ENCODE measurements at places on chromosomes 5 and 9.

GRCh38 chr5:111976705-111977435 is 219.9 kb upstream of the NREP start:
- DNase-seq: no peak

- DNase-seq: peak; percentile 77
These were observed 37.8 kb downstream of the CDH10 start for GRCh38 chr5:24606971-24607370.

GRCh38 chr5:125719681-125720347 is 703.4 kb upstream of the GRAMD2B start:
- no peak for DNase-seq

- no peak for DNase-seq
These were observed 4.5 kb downstream of the GRK6 start for GRCh38 chr5:177430972-177431316.

- DNase-seq: no peak
These were observed 3.4 kb upstream of the SPINK4 start for GRCh38 chr9:33236571-33236970.

DNA sequence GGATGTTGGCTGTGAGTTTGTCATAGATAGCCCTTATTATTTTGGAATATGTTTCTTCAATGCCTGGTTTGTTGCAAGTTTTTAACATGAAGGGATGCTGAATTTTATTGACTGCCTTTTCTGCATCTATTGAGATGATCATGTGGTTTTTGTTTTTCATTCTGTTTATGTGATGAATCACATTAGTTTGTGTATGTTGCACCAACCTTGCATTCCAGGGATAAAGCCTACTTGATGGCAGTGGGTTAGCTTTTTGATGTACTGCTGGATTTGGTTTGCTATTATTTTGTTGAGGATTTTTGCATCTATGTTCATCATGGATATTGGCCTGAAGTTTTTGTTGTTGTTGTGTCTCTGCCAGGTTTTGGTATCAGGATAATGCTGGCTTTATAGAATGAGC is 225.6 kb downstream of the PCSK1 start:
- no peak for DNase-seq

GRCh38 chr9:21685502-21685901 is 116.9 kb upstream of the MTAP start:
- no peak for DNase-seq

- no peak for DNase-seq
These were observed 157.1 kb downstream of the ZNF462 start for GRCh38 chr9:107020040-107020530.

DNA sequence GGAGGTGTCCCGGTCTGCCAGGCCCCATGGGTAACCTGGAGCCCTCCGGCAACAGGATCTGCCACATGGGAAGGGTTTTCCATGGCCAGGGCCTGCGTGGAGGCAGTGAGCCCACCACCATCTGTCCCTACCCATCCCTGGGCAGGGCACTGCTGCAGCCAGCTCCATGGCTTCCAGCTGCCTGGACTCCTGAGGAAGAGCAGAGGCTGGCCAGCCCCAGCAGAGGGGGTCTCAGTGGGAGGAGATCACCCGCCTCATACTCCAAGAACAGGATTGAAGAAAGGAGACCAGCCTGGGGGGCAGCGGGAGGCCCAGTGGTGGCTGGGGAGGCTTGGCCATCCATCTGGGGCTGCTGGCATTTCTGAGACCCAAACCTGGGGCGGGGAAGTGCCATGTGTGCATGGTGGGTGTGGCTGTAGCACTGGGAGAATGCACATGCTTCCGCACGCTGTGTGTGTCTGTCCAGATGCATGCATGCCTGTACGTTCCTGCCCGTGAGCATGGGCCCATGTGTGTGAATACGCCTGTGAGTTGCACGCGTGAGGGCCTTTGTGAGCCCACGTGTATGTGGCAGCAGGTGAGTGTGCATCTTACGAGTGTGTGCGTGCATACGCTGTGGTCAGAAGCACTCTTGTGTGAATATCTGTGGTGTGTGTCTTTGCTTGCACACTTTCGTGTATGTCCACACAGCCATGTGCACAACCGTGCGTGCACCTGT is 78.5 kb downstream of the LMX1B start:
- no peak for DNase-seq

DNA sequence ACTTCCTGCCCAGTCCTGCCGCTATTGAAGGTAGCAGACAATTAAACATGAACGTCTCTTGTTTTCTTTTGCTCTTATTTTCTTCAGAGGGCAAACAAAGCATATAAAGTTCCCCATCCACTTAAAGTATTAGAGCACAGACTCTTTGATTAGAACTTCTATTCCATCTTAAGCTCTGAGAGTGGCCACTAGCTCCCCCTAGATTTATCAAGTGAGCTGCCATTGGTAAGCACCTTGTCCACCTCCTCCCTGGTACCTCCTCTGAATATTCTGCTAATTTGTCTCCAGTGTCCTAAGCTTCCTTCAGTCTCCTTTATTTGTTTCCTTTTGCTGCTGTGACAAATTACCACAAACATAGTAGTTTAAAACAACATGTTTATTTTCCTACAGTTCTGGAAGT is 264.3 kb upstream of the KCNN2 start:
- no peak for DNase-seq

DNA sequence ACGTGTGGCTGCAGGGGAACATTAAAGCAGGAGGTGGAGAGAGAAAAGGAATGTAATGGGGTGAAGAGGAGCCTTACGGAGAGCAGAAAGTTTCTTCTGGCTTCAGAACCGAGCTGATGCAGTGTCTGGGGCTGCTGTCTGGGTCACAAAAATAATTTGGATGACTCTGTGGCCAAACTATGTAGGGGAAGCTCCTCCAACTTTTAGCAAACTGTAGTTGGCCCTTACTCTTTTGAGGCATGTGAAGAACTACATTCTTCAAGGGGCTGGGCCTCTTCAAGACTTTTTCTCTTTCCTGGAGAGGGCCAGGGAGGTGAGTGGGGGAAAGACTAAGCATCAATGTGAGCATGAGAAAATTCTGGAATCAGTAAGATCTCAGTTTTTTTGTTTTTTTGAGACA is 31.9 kb upstream of the SPARC start:
- DNase-seq: no peak

DNA sequence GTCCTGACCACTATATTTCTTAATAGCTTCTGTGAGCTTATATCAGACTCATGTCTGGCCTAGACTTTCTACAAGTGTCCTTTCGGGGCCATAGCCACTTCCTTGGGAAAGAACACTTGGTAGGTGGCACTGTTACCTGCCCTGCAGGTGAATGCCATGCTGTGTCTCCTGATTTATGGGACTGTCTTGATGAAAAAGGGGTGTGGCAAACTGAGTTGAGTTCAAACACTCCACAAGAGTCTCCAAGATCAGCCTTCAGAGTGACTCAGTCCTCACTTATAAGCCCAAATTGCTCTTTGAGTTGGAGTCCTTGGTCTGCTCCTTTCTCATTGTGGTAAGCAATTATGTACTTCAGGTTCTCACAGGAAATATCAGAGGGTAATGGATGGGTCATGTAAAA is 9.9 kb upstream of the ANKHD1 start:
- no peak for DNase-seq

GRCh38 chr5:73989956-73990355 is 364.0 kb downstream of the ARHGEF28 start:
- DNase-seq: no peak

- no peak for DNase-seq
These were observed 14.7 kb upstream of the ENC1 start for GRCh38 chr5:74655206-74655605.

DNA sequence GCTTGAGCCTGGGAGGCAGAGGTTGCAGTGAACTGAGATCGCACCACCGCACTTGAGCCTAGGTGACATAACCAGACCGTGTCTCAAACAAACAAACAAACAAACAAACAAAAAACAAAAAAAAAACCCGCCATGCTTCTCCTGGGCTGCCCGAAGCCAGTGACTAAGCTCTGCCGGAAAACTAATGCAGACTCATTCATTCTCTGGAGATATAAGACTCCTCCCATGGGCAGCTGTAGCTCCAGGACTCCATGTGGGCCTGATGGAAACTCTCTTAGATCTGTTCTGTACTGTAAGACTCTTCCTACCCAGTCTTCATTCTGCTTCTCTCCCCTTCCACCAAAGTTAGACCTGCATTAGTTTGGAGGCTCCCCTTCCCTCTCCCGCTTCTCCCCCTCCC is 11.1 kb downstream of the GLDC start:
- no peak for DNase-seq

GRCh38 chr5:93621327-93621798 is 38.3 kb downstream of the NR2F1 start:
- DNase-seq: peak; percentile 84

GRCh38 chr5:59362438-59362837 is 531.1 kb downstream of the PDE4D start:
- no peak for DNase-seq

GRCh38 chr5:29950416-29951145 is 1242.9 kb upstream of the CDH6 start:
- DNase-seq: no peak

DNA sequence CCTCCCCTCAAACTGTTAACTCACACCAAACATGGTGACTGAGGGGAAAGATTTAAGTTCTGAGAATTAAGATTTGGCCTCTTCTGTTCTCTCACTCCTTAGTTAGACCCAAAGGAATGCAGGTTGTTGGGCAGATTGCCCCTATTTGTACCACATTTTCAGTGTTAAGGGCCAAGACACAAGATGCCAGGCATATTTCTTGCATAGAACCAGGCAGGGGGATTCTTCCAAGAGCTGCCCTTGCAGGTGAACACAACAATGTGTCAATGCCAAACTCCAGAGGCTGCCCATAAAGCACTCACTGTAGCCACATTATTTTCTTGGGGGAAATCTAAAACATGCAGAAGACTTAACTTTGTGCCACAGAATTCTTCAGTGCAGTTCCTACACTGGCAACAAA is 14.7 kb downstream of the MPDZ start:
- DNase-seq: no peak

- DNase-seq: no peak
These were observed 139.6 kb downstream of the GABRB2 start for GRCh38 chr5:161406880-161407279.

DNA sequence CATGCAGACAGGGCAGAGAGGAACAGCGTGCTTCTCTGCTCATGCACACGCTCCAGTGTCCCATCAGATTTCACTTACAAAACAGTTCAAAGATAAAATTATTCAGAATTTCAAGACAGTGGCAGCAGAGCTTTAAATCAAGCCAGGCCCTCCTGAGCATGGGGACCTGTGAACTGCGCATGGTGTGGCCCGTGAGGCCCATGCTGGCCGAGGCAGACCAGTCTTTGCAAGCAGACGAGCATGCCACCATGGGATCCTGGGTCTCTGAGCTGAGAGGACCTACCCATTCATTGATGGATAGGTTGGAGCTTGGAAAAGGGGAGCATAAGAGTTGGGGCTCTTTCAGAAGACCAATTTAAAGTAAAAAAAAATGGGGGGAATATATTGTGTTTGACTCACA is 35.0 kb upstream of the SAP30L start:
- DNase-seq: no peak

DNA sequence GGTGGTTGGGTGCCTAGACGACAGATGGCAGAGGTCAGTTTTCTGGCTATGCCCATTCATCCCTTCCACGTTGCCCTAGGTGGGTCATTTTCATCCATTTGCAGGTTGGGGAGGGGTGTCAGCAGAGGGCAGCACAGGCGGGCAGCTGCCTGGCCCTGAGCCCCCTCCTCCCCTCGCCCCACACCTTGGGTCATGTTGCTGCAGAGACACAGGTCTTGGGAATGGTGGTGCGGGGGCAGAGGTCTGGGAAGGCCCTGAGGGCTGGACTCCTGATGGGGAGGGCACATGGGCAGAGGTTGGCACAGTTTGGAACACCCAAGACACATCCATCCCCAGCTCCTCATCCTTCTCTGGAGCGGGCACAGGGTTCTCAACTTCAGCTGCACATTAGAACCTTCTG is 103.2 kb upstream of the LMX1B start:
- DNase-seq: no peak

GRCh38 chr9:21965401-21965951 is 28.7 kb downstream of the CDKN2A start:
- no peak for DNase-seq

GRCh38 chr5:84437673-84438315 is 53.1 kb upstream of the EDIL3 start:
- DNase-seq: no peak

- peak; percentile 95 for DNase-seq
These were observed 891.3 kb downstream of the TLE1 start for GRCh38 chr9:80797831-80798688.

DNA sequence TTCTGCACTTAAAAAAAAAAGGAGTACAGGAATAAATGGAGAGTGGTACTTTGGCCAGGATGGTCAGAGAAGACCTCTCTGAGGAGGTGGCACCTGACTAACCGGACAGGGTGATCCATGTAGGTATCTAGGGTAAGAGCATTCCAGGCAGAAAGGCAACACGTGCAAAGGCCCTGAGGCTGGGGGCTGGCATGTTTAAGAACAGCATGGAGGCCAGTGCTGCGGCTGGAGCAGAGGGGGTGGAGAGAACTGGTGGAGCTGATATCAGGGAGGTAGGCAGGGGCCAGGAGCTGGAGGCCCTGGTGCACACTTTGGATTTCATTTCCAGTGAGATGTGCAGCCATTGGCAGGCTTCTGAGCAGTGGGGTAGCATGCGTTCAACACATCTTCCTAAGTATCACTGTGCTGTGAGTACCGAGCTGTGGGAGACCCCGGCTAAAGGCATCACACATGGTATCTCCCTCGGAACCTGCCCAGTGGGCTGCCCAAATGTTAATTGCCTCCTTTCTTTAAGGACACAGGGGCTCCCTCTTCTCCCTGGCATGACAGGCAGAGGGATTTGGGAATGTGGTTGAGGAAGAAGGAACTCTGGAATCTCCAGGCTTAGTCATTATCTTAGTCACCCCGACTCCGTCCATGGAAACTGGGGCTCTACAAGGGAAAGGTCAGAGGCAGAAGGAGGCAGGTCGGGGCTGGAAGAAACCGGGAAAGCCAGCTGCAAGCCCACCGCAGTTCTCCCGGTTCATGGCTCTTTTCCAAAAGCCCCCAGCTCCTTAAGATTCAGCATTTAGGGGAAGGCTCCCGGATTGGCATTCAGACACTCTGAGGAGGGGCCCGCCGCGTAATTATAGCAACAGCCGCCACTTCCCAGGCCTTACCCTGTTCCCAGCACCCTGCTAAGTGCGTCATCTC is 18.6 kb downstream of the SLC6A7 start:
- DNase-seq: no peak

DNA sequence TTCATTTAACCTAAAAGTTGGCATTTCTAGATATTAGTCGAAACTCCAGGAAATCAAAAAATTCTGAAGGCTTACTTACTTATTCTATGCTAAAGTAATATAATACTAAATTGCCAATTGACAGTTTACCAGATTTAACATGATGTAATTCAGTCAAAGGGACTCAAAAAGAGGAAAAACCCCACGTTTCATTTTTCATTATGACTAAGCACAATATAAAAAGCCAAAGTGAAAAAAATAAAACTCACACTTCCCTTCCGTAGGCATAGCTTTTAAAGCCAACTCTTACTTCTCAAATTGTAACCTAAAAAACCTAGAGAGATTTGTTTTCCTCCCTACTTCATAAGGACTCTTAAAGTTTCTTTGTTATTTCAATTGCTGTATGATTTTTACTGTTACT is 146.6 kb downstream of the RAPGEF6 start:
- DNase-seq: no peak

GRCh38 chr9:36282275-36282674 is 24.0 kb upstream of the GNE start:
- DNase-seq: no peak
